ENCODE measurements at places on chromosomes 12 and 14.

DNA sequence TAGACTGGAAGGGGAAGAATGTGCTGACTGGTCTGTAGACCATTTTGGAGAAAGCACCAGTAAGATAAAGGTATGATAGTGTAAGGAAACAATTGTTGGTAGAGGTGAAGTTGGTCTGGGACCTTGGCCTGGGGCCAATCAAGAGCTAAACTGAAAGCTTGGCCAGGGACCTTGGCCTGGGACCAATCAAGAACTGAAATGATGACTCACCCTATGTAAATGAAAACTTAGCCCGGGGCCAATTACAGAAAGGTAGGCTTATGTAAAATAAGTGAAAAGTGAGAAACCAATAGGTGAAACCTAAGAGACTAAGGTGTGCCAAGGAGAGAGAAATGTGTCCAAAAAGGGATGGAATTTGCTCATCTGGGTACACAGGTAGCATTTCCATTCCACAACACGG, 776.0 kb downstream of the C12orf50 start:
- DNase-seq: no peak

DNA sequence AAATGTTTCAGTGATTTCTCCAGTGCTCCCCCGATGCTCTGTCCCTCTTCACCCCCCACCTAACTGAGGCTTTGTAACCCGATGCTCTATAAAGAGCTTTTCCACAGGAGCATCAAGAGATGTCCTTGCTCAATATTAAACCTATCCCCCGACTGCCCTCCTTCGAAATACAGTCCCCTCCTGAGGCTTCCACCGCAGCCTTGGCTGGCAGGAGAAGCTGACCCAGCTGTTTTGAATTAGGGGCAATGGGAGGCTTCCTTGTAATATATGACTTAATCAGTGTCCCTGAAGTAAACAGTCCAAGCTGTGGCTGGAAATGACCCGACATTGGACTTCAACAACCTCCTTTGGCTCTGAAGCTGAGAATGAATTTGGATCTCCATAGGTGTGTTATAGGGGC, 62.4 kb downstream of the TMEM30B start:
- DNase-seq: no peak

DNA sequence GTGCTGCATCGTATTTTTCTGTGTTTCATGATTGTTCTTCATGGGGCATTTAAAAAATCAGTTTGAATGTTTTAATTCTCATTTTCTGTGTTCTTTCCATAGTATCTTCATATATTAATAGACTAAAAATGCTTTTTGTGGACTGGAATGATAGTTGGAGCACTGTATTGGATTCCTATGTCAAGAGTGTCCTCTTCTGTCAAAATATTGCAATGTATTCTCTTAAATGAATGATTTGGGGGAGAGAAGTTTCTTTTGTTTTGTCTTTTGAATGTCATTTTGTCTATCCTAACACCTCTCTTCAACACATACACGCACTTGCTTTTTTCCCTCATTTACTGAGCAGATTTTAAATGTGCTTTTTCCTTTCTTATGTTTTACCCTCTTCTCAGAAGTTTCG, 4.7 kb upstream of the EIF2S3B start:
- no peak for DNase-seq

DNA sequence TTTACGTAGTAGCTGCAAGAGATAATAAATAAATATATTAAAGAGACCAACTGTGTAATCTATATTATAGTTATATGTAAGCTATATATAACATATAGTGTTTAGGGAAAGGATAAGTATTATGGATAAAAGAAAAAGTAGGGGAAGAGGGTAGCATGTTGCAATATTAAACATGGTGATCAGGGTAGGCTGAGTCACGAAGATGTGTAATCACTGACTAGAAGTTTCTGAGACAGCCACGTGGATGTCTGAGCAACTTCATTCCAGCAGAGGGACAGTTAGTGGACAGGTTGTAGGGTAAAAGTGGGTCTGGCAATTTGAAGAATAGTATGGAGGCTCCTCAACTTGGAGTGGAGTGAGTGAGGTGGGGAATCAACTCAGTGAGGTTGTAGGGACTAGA, 109.7 kb downstream of the ANO4 start:
- no peak for DNase-seq

- no peak for DNase-seq
These were observed 111.2 kb downstream of the LRRK2 start for GRCh38 chr12:40335991-40336390.

- DNase-seq: no peak
These were observed 7.9 kb downstream of the TAS2R13 start for GRCh38 chr12:10901427-10901826.

DNA sequence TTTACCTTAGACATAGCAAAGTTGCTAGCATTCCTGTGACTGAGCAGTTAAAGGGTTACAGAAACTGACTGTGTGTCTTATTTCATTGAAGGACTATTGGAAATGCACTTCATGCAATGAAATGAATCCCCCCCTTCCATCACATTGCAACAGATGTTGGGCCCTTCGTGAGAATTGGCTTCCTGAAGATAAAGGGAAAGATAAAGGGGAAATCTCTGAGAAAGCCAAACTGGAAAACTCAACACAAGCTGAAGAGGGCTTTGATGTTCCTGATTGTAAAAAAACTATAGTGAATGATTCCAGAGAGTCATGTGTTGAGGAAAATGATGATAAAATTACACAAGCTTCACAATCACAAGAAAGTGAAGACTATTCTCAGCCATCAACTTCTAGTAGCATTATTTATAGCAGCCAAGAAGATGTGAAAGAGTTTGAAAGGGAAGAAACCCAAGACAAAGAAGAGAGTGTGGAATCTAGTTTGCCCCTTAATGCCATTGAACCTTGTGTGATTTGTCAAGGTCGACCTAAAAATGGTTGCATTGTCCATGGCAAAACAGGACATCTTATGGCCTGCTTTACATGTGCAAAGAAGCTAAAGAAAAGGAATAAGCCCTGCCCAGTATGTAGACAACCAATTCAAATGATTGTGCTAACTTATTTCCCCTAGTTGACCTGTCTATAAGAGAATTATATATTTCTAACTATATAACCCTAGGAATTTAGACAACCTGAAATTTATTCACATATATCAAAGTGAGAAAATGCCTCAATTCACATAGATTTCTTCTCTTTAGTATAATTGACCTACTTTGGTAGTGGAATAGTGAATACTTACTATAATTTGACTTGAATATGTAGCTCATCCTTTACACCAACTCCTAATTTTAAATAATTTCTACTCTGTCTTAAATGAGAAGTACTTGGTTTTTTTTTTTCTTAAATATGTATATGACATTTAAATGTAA, 31.5 kb downstream of the MDM2 start:
- DNase-seq: no peak

DNA sequence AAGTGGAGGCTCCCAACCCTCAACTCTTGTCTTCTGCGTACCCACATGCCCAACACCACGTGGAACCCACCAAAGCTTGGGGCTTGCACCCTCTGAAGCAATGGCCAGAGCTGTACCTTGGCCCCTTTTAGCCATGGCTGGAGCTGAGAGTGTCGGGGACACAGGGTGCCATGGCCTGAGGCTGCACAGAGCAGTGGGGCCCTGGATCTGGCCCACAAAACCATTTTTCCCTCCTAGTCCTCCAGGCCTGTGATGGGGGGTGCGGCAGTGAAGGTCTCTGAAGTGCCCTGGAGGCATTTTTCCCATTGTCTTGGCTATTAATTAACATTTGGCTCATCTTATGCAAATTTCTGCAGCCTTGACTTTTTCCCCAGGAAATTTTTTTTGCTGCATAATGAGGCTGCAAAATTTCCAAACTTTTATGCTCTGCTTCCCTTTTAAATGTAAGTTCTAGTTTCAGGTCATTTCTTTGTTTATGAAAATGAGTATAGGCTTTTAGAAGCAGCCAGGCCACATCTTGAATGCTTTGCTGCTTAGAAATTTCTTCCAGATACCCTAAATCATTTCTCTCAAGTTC, 18.7 kb upstream of the ASPG start:
- no peak for DNase-seq

- no peak for DNase-seq
These were observed 30.5 kb downstream of the PRKD1 start for GRCh38 chr14:29897181-29897580.

GRCh38 chr12:104656383-104656782, 199.6 kb downstream of the CHST11 start:
- no peak for DNase-seq

DNA sequence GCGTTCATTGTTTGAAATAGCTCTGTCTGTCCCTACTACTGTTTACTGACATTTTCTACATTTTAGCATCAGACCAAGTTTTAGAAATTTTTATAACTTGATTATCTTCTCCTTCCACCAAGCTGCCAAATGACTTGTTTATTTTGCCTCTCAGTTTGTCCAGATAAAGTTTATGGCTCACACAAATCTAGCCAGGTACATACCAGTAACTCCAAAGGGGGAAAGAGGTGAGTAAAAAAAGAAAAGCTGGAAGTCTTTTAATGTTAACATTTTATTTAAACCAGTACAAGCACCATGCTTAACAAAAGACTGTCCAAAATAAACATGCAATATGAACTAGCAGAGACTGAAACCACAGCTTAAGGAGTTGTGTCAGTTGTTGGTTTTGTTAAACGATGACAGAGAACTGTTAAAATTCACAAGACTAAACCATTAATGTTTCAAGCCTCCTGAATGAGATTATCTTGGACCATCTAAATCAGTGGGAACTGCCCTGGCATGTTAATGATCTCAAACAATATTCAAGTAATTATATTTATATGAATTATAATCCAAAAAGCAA, 14.5 kb downstream of the GMFB start:
- DNase-seq: no peak
